CD4-positive, alpha-beta T cell treated with Interleukin-12 subunit alpha and Interleukin-12 subunit beta, for 1 hour (primary cell): ENCODE measurements at places on chromosomes 3 and 15.

- DNase-seq = peak; percentile 62
Observed at GRCh38 chr15:74543583-74543982, 2.6 kb downstream of the ARID3B start.

DNA sequence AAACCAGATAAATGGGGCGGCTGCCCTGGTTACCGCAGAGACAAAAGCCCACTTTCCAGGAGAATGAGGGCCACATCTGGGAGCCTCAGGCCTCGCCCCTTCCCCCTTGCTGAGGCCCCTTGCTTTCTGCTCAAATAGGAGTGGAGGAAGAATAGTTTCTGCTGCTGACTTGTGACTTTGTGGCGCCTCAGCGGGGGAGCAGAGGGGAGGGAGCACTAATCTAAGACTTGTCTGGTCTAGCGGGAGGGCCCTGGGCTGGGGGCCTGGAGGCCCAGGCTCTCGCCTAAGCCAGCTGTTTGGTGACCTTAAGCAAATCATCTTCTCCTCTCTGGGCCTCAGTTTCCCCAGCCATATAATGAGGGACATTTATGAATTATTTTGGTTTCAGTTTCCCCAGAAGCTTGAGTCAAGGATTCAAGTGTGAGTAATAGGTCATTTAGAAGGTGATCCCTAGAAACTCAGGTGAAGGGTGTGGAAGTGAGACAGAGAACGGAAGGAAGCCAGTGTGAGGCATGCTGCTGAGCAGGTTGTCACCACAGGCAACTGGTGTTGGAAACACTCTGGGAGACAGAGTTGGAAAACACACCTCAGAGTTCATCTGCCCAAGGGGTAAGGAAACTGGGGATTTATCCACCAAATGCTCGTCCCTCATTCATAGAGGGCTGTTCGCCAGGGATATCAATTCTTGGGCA, 25.9 kb upstream of the SMAD3 start:
- no peak for DNase-seq

DNA sequence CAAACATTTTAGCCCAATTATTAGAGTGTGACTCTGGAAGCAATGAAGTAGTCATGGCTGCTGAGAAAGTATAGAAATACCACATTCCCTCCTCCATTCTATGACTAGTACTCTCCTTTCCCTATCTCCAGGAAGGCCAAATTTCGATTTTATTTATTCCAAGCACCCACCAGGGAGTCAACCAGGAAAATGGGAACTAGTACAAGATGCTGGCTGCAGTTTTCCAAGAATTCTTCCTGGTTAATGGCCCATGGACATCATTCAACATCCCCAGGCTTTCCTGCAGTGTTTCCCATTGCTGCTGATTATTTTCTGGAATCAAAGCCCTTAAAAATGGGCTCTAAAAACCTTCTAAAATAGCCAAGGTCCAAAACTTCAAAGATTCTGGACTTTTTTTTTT, 247.9 kb upstream of the STT3B start:
- no peak for DNase-seq

DNA sequence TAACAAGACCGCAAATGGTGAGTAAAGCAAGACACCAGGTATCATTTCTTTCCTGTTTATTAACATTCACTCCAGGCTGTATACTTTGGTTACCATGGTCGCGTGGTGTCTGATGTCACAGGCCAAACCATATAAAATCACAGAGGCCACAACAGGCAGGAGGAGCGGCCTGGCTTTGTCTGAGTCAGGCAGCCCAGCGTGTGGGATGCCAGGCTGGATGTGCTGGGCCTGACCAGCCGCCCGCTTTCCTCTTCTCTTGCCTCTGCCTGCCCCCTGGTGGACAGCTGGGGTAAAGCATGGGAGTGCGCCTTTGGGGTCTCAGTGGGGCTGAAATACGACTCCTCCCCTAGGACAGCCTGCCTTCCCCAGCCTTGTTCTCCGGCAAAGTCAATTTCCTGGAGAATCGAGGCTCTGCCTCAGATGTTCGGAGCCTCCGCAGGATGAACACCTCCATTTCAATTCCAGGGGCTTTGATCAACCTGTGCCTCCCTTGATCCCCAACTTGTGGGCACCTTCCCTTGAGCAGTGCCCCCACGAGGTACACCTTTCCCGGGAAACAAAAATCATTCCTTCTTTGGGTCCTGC, 78.2 kb downstream of the CCNL1 start:
- peak; percentile 85 for DNase-seq

GRCh38 chr15:60928210-60928609, 300.9 kb downstream of the RORA start:
- no peak for DNase-seq

GRCh38 chr3:30026851-30027250, 579.5 kb upstream of the TGFBR2 start:
- DNase-seq = no peak

DNA sequence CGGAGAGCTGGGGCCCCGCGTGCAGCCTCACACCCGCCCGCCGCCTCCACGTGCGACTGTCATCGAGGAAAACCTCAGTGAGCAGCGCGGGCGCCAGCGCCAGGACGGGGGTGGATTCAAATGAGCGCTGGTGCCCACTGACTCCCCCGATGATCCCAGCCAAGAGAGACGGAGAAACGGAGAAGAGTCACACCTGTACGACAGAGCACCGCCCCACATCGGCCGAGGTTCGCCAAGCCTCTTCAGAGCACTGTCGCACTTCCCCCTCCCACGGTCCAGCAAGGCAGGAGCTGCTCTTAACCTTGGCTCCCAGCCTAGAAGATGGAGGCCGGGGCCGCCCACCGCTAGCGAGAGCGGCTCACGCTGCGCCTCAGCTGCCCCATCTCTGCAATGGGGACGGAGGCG, 130.9 kb upstream of the IQSEC1 start:
- DNase-seq = no peak

- DNase-seq = no peak
Observed at GRCh38 chr15:34941831-34942230, 27.7 kb downstream of the AQR start.

DNA sequence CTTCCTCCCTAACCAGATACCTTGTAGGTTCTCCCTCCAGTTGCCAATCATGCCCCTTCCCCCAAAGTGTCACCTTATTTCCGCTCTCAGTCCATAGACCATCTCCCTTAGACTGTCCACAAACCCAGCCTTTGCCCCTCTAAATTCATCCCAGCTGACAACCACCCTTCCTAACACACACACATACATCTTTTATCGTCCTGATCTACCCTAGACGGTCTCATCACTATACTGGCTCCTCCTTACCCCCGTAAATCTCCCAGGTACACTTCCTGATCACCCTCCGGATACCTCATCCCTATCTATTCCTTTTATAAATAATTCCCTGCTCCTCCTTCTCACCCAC, 828 bp downstream of the THOC7 start:
- no peak for DNase-seq

- no peak for DNase-seq
Observed at GRCh38 chr15:89576417-89576773, 1.1 kb downstream of the TICRR start.

DNA sequence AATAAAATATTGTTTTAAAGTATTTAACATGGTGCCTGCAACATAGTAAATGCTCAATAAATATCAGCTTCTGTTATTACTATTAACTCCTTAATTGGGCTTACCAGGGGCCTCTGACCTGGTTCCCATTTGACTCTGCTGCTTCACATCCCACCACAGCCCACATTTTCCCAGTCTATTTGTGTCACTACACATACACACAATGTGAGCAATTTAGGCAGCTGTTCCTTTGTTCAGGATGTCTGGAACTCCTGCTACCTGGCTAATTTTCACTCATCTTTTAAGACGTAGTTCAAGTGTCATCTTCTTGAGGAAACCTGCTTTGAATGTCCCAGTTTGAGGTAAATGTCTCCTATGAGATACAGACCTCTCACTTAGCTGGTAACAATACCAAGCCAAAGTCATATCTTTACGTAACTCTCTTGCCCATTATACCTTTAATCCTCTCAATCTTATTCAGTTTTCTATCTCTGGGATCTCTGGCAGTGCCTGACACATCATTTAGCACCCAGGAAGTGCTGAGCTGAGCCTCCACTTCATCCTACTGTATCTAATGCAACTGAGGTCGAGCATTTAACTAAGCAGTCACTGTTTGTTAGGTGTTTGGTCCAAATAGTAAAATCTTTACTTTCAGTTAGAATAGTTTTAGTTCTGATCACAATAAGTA, 4.4 kb downstream of the TGFBR2 start:
- no peak for DNase-seq

DNA sequence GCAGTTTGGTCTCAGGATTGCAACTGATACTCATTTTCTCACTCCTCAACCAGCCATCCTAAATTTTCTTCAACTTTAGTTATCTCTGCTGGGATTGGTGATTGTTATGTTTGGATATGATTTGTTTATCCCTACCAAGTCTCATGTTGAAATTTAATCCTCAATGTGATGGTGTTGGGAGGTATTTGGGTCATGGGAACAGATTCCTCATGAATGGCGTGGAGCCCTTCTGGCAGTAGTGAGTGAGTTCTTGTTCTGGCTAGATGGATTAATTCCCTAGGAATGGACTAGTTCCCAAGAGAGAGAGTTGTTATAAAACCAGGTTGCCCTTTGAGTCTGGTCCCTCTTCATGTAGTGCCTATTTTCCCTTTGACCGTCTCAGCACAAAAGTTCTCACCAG, 399.9 kb downstream of the SQOR start:
- DNase-seq = no peak

DNA sequence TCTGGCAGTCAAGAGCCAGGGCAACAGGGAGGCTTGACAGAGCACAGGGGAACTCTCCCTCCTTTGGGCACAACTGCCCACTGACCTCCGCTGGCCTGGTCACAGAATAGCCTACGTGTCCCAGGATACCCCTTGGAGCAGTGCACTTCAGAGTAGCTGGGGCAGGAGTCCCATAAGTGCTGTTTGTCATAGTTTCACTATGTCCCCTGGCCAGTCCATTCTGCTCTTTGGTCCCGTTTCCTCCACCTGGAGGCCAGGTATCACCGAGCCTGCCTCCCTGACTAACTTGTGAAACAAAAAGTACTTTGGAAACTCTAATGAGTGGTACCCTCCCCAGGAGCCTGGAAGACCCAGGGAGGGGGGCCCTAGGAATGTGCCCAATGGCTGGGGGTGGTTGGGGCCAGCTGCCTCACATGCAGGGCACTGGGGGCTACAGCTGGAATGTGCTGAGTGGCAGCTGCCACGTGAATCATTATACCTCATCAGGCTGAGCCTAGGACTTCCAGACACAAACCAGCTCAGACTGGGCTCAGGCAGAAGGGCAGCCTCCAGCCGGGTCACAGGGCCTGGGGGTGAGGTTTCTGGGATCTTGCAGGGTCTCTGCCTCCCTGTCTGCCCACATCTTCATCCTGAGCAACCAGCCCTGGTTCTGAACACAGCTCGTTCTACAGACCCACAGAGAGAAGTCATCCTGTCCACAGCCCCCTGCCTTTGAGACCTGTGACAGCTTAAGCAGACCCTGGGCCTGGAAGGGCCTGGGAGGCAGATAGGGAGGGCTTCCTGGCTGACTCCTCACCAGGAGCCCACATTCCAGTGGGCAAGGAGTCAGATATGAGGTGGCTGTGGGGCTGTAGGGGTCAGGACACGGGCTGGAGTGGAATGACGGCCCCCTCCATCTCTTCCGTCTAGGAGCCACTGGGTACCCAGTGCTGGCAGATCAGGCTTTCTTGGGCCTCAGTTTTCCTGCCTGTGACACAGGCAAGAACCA, 914 bp upstream of the PTH1R start:
- DNase-seq = no peak

DNA sequence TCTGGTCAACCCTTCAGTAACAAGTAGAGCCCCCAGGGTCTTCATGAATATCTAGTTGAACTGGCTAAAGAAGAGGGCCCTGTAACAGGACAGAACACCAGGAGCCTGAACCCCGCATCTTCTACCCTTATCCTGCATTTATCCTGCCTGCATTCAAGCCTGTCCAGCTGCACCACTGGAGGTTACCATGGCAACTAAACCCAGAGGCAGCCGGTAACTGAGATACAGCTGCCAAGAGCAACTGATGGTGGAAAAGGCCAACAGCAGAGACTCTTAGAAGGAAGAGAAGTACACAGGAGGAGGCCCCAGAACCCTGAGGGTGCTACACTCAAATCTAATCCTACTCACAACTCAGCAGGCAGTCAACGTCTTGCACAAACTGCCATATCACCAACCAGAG, 3.7 kb upstream of the PRKAR2A start:
- DNase-seq = no peak

DNA sequence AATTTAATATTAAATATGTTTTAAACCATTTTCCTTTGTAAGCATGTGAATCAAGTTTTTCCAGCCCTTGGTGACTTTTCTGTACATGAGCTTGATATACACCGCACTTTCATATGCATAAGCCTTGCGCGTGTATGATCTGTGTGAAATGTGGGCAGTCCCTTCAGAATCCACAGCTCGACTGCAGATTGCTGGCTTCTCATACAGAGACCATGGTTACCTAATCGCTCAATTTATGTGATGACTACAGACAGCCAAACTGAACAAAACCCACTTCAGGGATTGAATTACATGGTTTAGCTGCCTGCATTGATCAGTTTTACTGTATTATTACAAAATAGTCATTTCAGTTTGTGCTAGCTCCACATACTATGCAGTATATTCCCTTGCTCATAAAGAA, 212.3 kb upstream of the NECTIN3 start:
- DNase-seq = no peak

DNA sequence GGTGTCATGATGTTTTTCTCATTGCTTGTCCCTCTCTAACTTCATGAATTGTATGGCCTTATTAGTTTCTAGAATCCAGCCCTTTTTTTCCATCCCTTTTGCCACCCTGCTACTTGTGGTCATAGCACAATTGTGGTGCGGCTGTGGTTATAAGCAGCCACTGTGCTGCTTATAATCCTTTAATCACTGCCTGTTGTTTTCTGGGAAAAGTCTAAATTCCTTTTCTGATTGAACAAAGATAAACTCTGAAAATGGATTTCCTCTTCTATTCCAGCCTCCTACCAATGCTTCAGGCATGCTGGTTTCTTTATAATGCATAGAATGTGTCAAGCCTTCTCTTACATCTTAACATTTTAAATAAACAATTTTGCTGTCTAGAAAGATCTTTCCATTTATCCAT, 319.5 kb downstream of the C3orf38 start:
- DNase-seq = no peak

DNA sequence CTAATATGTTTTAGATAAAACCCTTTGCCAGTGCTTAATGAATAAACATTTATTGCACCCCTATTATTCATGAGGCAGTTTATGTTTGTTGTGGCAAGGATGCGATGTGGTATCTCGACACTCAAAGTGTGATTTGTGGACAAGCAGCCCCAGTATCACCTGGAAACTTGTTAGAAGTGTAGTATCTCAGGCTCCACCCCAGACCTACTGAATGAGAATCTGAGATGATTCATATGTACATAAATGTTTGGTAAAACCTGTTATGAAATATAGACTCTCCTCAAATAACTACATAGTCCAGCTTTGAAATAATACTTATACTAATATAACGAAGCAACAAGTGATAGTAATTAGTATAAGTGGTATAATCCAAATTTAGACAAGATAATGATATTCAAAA, 914.8 kb downstream of the TUSC7 start:
- no peak for DNase-seq

GRCh38 chr3:33317963-33318709, 40.9 kb downstream of the FBXL2 start:
- no peak for DNase-seq

- no peak for DNase-seq
Observed at GRCh38 chr3:73561494-73561893, 63.2 kb downstream of the PDZRN3 start.

GRCh38 chr3:23659840-23660430, 145.8 kb upstream of the UBE2E1 start:
- DNase-seq = no peak

GRCh38 chr3:99720985-99721632, 82.7 kb downstream of the COL8A1 start:
- no peak for DNase-seq

- no peak for DNase-seq
Observed at GRCh38 chr3:187925326-187925725, 180.1 kb upstream of the BCL6 start.

GRCh38 chr15:99605490-99605931, 39.7 kb downstream of the MEF2A start:
- no peak for DNase-seq
